ENCODE measurements at places on chromosomes 16 and 17. TPM values are rescaled to one million over a fixed set of nuclear protein-coding genes. Genes with fewer than 3 reads are reported as not detected.

Gene PRSS8
- total RNA-seq = not detected

Gene KRTAP1-1
- total RNA-seq = not detected

Gene CASKIN2
- total RNA-seq = 18.6 TPM

Gene BRD7
- 43.3 TPM for total RNA-seq

Gene GAS2L2
- not detected for total RNA-seq

Gene OR4D1
- not detected for total RNA-seq

Gene SYT17
- total RNA-seq = 2.4 TPM

Gene MPHOSPH6
- 23.5 TPM for total RNA-seq

Gene MFAP4
- total RNA-seq = not detected

Gene PRSS53
- total RNA-seq = 1.3 TPM

Gene CDH13
- 235 TPM for total RNA-seq

Gene CUEDC1
- total RNA-seq = 12.5 TPM

Gene SBK1
- 0.10 TPM for total RNA-seq

Gene KRT32
- not detected for total RNA-seq

Gene AXIN2
- total RNA-seq = 7.5 TPM

Gene KRTAP2-2
- not detected for total RNA-seq

Gene CSH2
- not detected for total RNA-seq

Gene NGFR
- total RNA-seq = not detected

Gene UTS2R
- not detected for total RNA-seq

Gene GPR139
- not detected for total RNA-seq

Gene FBXW10
- not detected for total RNA-seq

Gene PVALEF
- total RNA-seq = not detected

Gene MMP25
- under 0.01 TPM for total RNA-seq

Gene VPS35
- total RNA-seq = 83.0 TPM

Gene GRAP
- 85.6 TPM for total RNA-seq

Gene NMT1
- 90.8 TPM for total RNA-seq

Gene GGA3
- 20.5 TPM for total RNA-seq

Gene LHX1
- not detected for total RNA-seq

Gene NT5M
- total RNA-seq = 2.6 TPM

Gene TCAP
- total RNA-seq = 0.67 TPM

Gene PPP1R27
- not detected for total RNA-seq

Gene KRTAP9-8
- total RNA-seq = not detected

Gene CD79B
- 0.33 TPM for total RNA-seq
